ENCODE measurements at places on chromosomes 12 and 14. TPM values are rescaled to one million over a fixed set of nuclear protein-coding genes. Genes with fewer than 3 reads are reported as not detected.

Gene GPRC5A
- 9.3 TPM for total RNA-seq

Gene ACOT6
- total RNA-seq: not detected

- DNase-seq: no peak
Observed at GRCh38 chr14:55354500-55354899, 57.1 kb downstream of the ATG14 start.

DNA sequence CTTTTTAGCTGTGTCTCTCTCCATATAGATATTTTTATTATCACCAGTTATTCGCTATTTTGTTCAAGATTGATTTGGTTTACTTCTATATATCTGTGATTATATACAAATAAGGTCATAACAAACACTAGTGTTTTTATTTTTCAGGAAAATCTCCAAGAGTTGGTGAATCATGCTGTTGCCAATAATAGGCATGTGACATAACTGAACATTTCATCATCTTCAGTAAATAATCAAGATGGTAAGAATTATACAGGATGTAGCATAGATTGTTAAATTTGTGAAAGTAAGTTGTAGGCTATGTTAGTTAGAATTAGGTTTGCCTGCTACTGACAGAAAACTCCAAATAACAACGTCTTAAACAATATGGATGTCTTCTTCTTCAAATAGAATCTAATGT, 240.9 kb upstream of the PDE3A start:
- no peak for DNase-seq

- no peak for DNase-seq
Observed at GRCh38 chr14:63614679-63615363, 26.9 kb downstream of the WDR89 start.

Gene USP44
- total RNA-seq: 8.0 TPM

DNA sequence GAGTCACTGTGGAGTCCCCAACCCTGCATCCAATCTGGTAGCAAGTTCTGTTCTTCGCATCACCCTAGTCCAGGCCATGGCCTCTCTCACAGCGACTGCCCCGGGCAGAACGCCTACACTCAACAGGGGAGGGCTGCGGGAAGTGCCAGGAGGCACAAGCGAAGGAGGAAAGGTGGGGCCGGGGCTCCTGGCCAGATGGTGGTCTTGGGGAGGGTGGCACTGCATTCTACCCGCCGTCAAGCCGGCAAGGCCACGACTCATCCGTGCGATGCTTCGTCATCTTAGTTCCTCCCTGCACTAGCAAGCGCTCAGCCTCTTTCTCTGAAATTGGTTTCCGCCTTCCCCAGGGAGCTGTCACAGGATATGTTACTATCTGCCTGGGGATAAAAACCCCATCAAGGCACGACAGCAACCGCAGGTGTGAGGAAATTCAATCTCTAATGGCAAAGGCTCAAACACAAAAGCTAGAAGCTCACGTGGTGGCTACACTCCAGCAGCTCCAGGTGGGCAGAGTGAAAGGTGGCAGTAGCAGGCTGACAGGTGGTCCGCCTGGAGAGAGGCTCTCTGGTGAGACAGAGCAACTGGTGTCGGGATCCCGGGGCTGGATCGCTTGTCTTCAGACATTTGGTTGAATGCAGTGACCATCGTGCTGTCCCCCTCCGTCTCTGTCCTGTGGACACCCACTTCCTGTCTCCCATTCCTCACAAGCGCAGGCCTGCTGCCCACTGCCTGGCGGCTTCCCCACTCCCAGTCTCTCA, 34.1 kb downstream of the ACADS start:
- no peak for DNase-seq

Gene KRT6C
- total RNA-seq: not detected

GRCh38 chr12:103639983-103640382, 52.9 kb downstream of the STAB2 start:
- DNase-seq: no peak

Gene TMTC2
- total RNA-seq: 25.5 TPM

Gene GYS2
- total RNA-seq: 0.27 TPM

Gene RNFT2
- 6.6 TPM for total RNA-seq

DNA sequence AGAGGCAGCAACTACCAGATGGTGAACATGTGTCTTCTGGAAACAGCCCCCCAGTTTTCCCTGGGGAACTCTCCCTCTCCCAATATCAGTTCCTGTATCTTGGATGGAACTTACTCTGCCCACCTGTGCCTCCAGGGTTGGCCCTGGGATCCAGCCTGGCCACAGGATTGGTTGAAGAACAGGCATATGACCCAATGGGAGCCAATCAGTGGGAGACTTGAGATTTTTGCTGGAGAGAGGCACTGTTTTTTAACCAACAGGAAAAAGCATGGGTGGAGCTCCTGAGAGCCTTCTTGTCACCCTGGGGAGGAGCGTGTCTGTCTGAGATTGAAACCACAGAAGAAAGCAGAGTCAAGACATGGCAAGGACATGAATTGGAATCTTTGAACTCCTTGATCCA, 33.6 kb upstream of the COX6A1 start:
- no peak for DNase-seq

Gene RD3L
- total RNA-seq: not detected

GRCh38 chr12:26919216-26919555, 18.6 kb downstream of the INTS13 start:
- no peak for DNase-seq

Gene SLC6A15
- total RNA-seq: 0.58 TPM

- no peak for DNase-seq
Observed at GRCh38 chr14:41280745-41281144, 325.9 kb upstream of the LRFN5 start.

- DNase-seq: peak; percentile 41
Observed at GRCh38 chr12:2376908-2377657, 324.3 kb downstream of the CACNA1C start.

DNA sequence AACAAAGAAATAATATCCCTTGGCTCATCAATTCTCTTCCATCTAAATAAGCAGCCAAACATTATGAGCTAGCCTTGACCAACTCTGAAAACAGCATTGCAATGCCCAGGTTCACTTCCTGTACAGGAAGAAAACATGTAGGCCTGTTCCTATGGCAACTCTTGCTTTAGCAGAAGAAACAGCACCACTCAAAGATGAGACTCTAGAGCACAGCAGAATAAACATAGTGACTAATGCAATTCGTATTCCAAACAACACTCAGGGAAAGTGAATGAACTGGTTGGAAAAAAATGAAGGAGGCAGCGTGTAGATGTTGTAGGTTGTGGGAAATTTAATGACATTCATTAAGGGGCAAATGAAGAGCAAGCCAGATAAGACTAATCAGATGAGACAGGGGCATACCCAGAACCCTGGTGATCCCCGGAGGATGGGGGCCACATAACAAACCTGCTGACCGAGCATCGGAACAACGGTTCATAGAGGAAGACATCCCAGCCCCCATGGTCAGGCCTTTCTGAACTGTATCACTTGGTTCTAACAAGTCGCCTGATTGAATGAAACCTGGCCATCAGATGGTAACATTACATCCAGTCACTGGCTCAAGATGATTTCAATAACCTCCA, 9.0 kb downstream of the ARHGDIB start:
- no peak for DNase-seq

Gene ANKRD33
- total RNA-seq: 0.76 TPM

Gene B4GALNT1
- 16.6 TPM for total RNA-seq

DNA sequence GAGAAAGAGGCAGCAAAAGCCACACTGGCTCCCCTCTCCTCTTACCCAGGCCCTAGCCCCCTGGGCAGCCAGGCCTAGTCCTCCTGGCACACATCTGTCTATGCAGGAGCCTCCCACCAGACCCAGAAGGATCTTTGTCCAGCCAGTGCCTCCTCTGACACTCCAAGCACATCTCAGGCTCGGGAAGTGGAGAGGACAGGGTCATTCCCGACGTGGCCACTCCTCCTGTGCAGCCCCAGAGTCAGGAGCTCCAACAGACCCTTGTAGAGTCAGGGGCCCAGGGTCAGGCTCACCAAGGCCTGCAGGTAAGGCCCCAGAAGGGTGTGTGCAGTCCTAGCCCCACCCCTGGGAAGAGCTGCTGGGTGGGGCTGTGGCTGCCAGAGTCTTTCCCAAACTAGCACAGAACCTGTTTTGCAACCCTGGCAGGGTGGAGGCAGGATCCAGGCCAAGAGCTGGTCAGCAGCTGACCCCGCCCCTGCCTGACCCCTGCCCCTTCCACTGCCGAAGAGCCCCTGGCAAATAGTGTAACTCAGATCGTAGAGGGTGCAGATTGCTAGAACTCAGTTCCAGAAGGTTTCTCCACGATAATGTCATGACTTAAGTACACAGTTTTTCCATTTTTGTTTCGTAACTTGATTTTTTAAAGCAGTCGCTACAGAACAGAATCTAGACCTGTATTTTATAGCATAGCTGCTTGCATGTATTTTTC, 26.6 kb upstream of the PNMA1 start:
- DNase-seq: peak; percentile 83

DNA sequence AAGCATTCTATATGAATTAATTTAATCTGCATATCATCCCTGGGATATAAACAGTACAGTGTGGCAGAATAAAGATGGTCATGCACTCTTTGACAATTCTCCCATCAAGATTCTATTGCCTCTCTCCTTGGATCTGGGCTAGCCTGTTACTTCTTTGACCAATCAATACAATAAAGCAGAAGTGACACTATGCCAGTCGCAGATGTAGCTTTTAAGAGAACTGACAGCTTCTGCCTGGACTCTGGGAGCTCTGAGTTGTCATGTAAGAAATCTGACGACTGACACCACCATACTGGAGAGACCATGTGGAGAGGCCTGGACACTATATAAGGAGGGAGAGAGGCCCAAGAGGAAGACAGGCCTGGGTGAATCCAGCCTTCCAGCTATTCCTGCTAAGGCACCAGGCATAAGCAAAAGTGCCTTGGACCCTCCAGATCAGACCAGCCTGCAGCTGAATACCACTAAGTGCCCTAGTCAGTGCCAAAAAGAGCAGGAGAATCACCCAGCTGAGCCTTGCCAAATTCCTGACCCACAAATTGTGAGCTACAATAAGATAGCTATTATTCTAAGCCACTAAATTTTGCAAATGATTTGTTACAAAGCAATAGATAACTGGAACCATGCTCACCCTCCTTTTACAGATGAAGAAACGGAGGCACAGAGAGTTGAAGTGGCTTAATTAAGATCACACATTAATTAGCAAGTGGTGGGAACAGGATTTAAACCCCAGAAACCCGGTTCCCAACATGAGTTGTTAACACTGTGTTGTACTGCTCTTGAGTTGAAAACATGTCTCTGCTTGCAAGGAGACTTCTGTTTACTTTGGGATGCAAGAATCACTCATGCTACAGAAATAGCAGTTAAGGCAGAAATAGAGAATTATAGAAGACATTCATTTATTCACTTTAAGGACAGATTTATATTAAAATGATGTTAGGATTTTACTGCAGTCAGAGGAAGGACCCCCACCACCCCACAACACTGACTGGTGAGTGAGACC, 84.6 kb downstream of the RIN3 start:
- DNase-seq: no peak

- DNase-seq: peak; percentile 45
Observed at GRCh38 chr14:101707863-101708620, 53.5 kb upstream of the PPP2R5C start.

- DNase-seq: no peak
Observed at GRCh38 chr12:120172053-120172452, 22.5 kb downstream of the GCN1 start.

- no peak for DNase-seq
Observed at GRCh38 chr14:24441485-24441884, 1.1 kb downstream of the SDR39U1 start.

Gene KRT79
- total RNA-seq: not detected

- DNase-seq: no peak
Observed at GRCh38 chr12:14558473-14558959, 9.2 kb downstream of the PLBD1 start.

Data from sciatic nerve (tissue), 2 donors.